ELF-1 (cell line): ENCODE measurements at places on chromosomes 3 and 15.
A peak's percentile ranks its signal among the peaks of the same experiment; 100 is the strongest.

- DNase-seq, result no peak
Measured at GRCh38 chr3:128203169-128203568, 49.9 kb downstream of the EEFSEC start.

- no peak for DNase-seq
Measured at GRCh38 chr3:60622349-60622748, 628.9 kb downstream of the FHIT start.

DNA sequence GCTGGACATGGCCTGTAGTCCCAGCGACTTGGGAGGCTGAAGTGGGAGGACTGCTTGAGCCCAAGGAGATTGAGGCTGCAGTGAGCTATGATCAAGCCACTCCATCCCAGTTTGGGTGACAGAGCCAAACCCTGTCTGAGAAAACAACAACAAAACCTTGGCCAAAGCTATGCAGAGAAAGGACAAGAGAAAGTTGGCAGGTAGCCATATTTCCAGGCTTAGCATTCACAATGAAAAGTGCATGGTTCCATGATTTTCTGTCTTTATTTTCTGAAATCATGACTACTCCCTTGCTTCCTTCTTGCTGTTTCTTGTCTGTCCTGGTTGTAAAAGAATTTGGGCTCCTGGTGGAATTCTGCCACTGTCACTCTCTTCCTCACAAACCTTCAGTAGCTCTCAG lies 284.6 kb upstream of the C2CD4B start:
- DNase-seq, result no peak

DNA sequence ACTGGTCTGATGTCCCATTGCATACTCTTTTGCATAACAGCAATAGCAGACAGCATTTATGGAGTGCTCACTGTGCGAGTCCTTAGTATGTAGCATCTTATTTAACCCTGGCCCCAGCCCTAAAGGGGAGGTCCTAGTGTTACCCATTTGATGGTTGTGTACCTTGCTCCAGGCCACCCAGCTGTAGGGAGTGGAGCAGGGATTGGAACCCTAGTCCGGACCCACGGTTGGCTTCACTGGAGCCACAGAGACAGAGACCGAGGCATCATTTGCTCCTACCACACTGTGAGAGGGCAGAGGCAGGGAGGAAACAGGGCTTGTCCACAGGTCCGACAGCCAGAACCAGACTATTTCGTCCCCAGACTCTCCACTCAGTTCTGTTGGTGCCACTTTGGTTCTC lies 16.0 kb upstream of the TSEN2 start:
- DNase-seq, result no peak

- no peak for DNase-seq
Measured at GRCh38 chr3:150202711-150203110, 205.4 kb upstream of the TSC22D2 start.

GRCh38 chr3:13483286-13483685 lies 3.2 kb downstream of the HDAC11 start:
- DNase-seq, result no peak

DNA sequence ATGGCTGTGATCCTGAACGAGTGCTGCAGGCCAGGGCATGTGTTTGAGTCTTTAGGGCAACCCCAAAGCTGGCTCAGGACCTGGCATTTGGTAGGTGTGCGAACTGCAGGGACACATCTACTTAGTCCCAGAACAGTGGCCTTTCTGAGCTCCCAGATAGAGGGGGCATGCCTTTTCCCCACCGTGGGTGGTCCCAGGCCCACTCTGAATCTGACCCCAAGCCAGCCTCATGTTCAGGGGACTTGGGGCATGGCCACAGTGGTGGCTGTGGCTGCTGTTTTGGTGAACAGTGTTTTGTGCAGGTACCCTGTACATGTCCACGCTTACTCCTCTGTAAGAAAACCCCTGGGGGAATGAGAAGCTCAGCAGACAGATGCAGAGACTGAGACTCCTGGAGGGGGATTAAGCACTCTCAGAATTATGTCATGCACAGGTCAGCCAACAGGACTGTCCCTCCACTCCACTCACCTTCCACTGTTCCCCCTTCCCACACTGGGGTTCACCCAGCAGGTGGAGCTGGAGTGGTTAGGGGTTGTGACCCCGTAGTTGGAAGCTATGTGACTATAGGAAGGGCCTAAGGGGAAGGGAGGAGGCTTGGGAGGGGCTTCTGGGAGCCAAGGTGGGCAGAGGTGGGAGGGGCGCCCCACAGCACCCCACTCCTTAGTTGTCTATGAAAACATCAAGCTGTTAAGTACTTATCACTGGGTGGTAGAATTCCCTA lies 16.4 kb downstream of the ESYT3 start:
- no peak for DNase-seq

DNA sequence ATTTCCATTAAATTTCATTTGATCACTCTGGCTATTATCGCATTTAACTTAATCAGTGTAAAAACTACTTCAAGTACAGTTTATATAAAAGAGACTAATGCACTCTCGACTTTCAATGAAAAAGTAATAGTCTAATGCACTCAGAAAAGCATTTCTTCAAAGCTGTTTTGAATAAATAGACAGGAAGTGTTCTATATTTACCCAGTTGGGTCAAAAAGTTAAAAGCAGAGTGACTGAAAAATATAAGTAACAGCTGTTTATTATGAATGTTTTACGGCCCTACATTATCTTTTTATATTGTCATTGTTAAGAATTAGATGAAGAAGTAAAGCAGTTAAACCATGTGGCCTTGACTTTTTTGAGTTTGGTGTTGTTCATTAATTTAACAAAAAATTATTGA lies 391.8 kb downstream of the ZPLD1 start:
- DNase-seq, result no peak

- no peak for DNase-seq
Measured at GRCh38 chr3:158105119-158105709, 1.0 kb downstream of the SHOX2 start.

GRCh38 chr3:25552251-25552650 lies 112.5 kb downstream of the TOP2B start:
- no peak for DNase-seq

GRCh38 chr3:31993843-31994242 lies 12.3 kb downstream of the ZNF860 start:
- no peak for DNase-seq

DNA sequence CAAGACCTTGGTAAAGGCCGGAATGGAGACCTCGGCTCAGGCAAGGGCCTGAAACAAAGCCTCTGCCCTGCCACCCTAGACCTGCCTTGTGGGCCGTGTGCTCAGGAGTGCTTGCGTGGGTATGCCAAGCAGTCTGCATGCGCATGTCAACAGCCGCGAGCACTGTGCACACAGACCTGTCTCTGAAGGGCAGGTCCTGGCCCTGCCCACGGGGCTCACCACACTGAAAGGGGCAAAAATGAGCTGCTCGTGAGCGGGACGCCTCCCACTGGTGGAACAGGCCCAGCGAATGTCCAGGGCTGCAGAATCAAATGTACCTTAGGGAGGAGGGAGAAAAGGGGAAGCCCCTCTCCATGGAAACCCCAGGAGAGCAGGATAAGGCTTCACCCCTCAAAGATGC lies 44.3 kb upstream of the FGD5 start:
- DNase-seq, result no peak

DNA sequence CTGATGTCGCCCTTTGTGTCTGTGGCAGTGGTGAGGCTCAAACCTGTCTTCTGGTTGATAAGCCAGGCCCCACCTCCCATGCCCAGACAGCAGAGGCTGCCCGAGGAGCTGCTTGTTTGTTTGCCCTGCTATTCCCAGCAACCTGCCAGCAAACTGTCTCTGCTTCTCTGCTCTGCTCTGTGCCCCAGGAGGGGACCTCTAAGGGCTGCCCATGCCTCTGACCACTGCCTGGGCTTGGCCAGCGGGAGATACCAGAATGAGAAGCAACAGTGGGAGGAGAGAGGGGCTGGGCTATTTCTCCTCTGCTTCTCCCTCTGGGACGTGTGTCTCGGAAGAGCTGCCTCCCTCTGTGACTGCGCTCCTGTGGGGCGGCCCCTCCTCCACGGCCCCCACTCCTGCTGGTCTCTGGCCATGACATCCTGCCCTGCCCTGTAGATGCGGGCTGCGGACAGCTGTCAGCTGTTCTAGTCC lies 213.1 kb downstream of the RPLP1 start:
- DNase-seq, result peak; percentile 30

GRCh38 chr3:184540777-184541681 lies 20.6 kb upstream of the EPHB3 start:
- DNase-seq, result peak; percentile 83

DNA sequence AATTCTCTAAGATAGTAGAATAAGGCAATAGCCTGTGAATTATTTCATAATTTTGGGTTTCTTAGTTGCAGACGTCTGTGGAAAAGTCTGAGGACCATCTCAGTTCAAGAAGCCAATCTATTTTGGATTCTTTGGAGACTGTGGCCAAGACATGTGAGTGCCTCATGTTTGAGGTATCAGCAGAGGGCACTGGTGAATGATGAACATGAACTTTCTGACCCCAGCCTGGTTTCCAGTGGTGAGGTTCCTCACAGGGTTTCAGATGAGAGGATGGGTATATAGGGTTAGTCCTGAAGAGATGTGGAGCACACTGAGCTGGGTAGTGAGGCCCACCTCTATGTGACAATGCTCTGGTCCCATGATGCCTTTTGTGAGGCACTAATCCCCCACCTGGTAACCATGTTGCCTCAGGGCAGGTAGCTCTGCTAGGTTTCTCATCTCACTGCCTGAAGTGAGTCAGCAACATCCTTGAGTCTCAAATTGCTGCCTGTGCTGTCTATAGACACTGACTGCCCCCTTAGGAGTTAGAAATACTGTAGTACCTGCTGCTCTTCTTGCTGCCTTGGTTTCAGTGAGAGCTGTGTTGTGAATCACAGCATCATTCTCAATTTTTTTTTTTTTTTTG lies 32.3 kb downstream of the C3orf62 start:
- peak; percentile 85 for DNase-seq

- peak; percentile 58 for DNase-seq
Measured at GRCh38 chr3:151156618-151157216, 46.3 kb downstream of the GPR171 start.
